Heart right ventricle (tissue), 16 donors: ENCODE measurements at places on chromosomes 1 and 21. TPM values are rescaled to one million over a fixed set of nuclear protein-coding genes. Genes with fewer than 3 reads are reported as not detected.

The C4BPA gene
- total RNA-seq = not detected

DNA sequence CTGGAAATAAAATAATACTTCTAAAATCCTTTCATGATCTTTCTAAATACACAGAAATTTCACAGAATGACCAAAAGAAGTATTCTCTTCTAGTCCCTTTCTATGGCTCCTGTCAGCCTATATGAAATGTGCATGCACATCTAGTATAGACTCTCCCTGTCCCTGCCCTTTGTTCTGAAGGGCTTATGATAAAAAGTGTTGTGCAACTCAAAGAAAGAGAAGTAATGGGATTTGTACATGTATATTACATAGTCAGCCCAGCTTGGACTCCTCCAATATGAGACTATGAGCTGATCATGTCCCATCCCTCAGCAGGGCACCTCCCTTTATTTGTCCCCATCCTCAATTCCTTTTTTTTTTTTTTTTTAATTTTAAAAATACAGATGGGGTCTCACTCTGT lies 42.1 kb upstream of the LAX1 start:
- DNase-seq = no peak

- no peak for DNase-seq
Observed at GRCh38 chr1:116318897-116319296, 54.1 kb upstream of the ATP1A1 start.

DNA sequence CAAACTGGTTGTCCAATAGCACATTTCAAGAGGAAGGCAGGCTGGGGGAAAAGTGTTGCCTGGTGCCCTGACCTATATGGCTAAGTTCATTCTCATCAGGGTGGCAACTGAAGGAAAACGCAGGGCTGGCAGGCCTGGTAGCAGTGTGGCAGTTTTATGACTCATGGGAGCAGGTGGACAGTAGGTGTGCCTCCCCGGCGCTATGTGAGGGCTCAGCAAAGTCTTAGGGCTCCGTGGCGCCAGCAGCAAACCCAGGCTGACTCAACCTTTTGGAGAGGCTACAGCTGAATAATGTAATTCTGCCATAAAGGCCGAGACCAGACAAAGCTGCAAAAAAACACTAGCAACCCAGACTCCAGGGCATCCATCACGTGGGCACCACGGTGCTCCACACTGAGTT lies 23.6 kb downstream of the GADD45A start:
- DNase-seq = no peak

The KRTAP19-3 gene
- total RNA-seq = not detected
